ENCODE measurements at places on chromosomes 1 and 21.

DNA sequence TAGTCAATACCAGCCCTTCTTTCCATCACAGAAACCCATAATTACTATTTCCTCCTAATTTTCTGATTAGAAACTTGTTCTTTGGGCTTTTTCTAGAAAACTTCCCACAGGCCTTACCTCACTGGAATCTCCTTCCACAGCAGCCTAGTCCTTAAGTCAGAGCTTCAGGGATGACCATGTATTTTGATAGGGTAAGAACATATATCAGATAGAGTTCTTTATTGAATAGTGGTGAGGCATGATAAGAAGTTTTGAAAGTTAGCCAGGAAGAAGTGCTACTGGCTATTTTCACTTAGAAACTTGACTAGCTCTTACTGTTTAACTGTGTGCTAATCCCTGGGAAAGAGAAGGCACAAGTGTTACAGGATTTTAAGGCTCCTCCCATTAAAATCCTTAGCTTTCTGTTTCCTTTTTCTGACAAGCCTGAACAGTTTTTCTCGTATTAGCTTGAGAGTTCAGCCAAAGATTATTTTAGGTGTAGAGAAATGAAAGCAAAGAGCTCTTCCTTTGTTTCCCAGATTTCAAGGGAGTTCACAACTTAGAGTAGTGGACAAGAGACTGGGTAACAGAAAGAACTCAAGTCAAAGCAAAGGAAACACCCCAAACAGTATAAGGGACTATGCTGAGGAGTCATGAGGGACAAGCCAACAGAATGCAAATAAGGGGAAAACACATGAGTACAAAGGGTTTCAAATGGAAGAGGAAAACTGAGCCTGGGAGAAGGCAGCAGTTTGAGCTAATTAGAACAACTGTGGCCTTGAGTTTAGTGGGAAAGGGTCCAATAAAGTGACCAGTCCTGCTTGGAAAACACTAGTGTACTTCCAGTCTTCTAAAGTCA lies 37.2 kb upstream of the AIM2 start:
- no peak for DNase-seq

- no peak for DNase-seq
Observed at GRCh38 chr1:46070164-46070814, 62.1 kb downstream of the PIK3R3 start.

DNA sequence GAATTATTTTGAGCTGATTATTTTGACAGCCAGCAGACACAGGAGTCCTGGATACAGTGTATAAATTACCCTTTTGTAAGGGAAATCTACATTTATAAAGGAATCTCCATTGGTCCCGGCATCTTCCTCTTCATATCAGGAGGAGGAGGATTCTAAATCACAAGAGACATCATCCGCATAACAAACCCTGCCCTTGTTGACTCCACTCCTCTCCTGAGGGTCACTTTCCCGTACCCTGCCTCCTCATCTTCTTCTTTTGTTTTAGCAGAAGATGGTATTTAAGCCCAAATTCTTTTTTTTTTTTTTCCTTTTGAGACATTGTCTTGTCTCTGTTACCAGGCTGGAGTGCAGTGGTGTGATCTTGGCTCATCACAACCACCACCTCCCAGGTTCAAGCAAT lies 14.6 kb upstream of the PKNOX1 start:
- no peak for DNase-seq

DNA sequence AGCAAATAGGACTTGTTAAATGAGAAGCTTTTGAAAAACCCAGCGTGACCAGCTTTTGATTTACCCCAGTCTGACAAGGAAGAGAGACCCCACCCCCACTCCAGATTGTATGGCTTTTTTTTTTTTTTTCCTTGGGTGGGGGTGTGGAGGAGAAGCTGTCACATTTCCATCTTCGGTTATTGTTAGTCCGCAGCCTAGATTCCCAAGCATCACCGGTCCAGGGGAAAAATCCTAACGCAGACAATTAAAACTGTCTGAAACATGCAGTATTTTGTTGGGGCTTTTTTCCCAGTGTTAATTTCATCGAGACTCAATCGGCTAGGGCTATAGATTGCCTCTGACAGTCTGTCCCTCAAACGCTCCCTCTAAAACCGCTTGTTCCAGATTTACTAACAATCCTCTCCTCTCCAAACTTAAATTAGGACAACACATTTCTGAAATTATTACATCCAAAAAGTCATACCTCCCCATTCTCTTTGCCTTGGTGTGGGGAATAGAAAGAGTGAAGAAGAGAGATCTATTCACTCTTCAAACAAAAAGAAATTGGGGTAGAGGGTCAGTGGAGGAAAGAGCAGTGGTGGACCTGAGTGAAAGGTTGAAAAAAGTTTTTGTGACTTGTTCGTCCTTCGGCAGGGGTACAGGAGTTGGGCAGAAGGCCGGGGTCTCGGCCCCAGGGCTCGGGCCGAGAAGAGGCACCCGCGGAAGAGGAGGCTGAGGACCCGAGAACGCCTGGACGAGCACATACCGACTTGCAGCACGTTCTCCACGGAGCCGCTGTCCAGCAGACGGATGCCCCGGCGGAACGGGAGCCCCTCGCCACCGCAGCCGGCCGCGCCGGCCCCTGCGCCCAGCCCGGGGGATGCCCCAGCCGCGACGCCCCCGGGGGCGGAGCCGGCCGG lies 1.1 kb downstream of the ZSWIM5 start:
- DNase-seq = peak; percentile 46

DNA sequence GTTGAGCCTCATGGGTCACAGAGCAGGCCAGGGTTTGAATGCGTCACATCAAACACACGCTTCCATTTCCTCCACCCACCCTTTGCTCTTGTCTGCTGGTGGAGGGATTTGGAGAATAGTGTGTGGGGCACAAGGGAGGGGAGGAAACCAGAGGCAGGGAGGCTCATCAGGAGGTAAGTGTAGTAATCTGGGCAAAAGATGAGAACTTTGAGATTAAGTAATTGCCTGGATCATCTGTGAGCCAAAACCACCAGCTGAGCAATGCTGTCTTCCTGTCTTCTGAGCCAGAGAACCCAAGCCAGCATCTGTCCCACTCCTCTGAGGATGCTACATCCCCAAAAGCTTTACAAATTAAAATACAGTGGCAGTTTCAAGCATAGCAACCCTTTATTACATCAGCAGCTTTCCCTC lies 45.2 kb downstream of the C8B start:
- no peak for DNase-seq

DNA sequence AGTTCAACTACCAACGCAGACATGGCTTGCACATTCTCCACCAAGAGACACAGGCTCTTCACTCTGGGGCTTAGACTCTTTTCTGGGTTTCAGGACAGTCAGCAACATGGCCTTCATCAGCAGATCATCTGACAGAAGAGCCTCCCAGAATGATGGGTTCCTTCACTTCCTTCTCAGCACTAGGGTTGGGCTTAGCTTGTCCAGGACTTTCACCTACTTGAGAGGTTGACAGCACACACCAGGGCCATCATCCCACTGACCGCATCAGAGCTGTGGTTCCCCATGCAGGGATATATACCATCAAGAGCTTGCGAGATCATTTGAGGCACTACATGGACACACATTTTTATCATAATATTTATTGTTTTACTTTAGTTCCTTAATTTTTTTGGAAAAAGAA lies 10.4 kb upstream of the NCF2 start:
- DNase-seq = no peak

- no peak for DNase-seq
Observed at GRCh38 chr1:114094675-114095074, 59.0 kb downstream of the SYT6 start.

GRCh38 chr1:222931023-222931422 lies 116.2 kb downstream of the DISP1 start:
- DNase-seq = no peak

- no peak for DNase-seq
Observed at GRCh38 chr1:197909384-197909783, 7.0 kb downstream of the C1orf53 start.

- no peak for DNase-seq
Observed at GRCh38 chr1:14804626-14805025, 206.1 kb downstream of the KAZN start.

- DNase-seq = no peak
Observed at GRCh38 chr21:25571726-25572121, 35.6 kb downstream of the MRPL39 start.

GRCh38 chr1:173423291-173423690 lies 53.8 kb upstream of the PRDX6 start:
- no peak for DNase-seq

DNA sequence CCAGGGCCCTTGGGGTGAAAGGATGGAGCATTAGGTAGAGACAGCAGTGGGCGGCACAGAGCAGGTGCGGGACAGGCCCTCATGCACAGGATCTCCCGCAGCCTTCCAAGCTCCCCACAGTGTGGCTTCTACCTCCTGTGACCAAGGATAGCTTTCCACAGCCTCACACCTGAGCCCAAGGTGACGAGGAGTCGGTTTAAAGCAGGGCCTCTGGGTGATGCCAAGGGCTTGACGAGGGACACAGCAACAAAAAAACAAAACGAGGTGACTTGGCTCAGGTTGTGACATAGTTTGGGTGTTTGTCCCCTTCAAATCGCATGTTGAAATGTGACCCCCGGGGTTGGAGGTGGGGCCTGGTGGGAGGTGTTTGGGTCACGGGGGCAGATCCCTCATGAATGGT lies 15.3 kb downstream of the RSPH1 start:
- peak; percentile 38 for DNase-seq

GRCh38 chr21:22993822-22994574 lies 1995.8 kb downstream of the NCAM2 start:
- no peak for DNase-seq

GRCh38 chr1:82449506-82450057 lies 648.8 kb downstream of the ADGRL2 start:
- no peak for DNase-seq

- no peak for DNase-seq
Observed at GRCh38 chr1:231517076-231517475, 11.4 kb upstream of the TSNAX start.

- DNase-seq = no peak
Observed at GRCh38 chr1:116587501-116588227, 16.8 kb upstream of the CD58 start.

DNA sequence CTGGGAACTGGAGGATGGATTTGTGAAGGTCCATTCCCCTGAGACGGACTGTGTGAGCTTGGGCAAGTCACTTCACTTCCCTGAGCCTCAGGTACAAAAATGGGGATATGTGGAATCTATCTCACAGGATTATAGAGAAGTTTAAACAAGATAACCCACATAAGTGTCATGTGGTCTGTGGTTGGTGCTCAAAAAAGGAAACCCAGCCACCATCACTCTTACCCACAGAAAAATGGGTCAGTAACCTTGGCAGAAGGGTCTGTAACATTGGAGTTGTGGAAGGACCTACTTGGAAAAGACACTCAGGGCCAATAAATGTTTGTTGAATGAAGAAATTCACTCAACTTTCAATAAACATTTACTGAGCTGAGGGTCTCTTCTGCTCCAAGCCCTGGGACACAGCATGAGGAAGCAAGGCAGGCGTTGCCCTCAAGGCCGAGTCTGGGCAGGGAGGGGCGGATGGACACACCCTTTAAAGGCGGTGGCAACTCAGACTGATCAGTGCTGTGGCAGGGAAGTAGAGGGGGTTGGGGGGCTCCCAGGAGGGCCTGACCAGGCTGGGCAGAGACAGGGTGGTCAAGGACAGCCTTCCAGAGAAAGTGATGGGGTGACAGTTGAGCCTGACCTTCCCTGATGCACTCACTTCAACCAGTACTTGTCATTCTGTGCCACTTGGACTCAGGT lies 66.7 kb upstream of the ACOT11 start:
- no peak for DNase-seq

DNA sequence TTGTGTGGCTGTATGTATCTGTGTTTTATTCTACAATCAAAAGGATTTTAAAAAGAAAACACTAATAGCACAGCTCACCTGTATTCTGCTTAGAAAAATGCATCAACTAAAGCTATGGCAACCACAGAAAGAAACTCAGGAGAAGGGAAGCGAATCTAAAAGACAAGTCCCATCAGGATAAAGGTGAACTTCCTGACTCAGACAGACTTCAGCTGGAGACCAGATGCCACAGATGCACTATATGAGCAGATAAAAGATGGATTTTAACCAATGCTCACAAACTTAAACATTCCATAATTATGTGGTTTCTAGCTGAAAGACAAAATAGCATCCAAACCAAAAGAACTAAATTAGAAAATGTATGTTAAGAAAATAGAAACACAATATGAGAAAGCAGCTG lies 231.0 kb downstream of the RERE start:
- no peak for DNase-seq

GRCh38 chr1:12113433-12114339 lies 50.6 kb downstream of the TNFRSF8 start:
- DNase-seq = no peak

DNA sequence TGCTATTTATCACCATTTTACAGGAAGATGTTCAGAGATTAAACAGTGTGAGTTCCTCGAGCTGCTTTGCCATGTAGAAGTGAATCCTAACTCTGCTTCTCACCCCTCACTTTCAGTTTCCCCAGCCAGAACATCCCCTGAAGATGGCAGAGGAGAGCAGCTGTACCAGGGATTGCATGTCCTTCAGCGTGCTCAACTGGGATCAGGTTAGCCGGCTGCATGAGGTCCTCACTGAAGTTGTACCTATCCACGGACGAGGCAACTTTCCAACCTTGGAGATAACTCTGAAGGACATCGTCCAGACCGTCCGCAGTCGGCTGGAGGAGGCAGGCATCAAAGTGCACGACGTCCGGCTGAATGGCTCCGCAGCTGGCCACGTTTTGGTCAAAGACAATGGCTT lies 16.9 kb downstream of the TENT5C start:
- peak; percentile 33 for DNase-seq

Measured in ureter (tissue), 1 donor.